ENCODE measurements at places on chromosomes 1 and 21.

- DNase-seq, result no peak
Measured at GRCh38 chr1:183173828-183174227, 12.2 kb upstream of the LAMC2 start.

DNA sequence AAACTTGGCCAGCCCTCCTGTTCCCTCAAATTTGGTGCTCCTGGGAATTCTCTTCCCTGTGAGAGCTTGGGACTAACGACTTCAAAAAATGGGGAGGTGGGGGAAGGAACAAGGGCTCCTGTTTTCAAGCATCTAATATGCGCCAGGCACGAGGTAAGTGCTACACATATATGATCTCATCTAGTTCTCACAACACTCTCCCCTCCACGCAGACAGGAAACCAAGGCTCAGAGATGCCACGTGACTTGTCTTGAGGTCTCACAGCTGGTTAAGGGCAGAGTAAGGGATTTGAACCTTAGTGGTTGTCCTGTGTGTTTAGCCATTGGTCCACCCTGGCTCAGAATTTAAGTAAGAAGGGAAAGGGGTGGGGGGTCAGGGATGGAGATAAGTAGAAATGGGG, 125.9 kb downstream of the DMRTB1 start:
- no peak for DNase-seq

- no peak for DNase-seq
Measured at GRCh38 chr1:91651661-91652071, 151.0 kb downstream of the CDC7 start.

DNA sequence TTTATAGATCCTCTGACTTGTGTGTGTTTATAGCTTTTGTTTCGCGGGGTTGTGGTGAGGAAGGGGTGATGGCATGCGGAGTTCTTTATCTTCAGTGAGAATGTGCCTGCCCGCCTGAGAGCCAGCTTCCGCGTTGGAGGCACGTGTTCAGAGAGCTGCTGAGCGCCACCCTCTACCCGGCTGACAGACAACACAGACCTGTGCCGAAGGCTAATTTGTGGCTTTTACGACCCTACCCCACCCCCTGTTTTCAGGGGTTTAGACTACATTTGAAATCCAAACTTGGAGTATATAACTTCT, 14.4 kb upstream of the CD101 start:
- peak; percentile 59 for DNase-seq

GRCh38 chr1:12051361-12051760, 11.7 kb upstream of the TNFRSF8 start:
- DNase-seq, result no peak

GRCh38 chr1:63987628-63988024, 213.8 kb downstream of the ROR1 start:
- DNase-seq, result no peak

GRCh38 chr1:225498549-225499136, 70.8 kb upstream of the LBR start:
- DNase-seq, result no peak

GRCh38 chr1:60268451-60268850, 194.9 kb upstream of the C1orf87 start:
- DNase-seq, result no peak

- DNase-seq, result no peak
Measured at GRCh38 chr1:225201447-225201846, 226.4 kb downstream of the LBR start.

DNA sequence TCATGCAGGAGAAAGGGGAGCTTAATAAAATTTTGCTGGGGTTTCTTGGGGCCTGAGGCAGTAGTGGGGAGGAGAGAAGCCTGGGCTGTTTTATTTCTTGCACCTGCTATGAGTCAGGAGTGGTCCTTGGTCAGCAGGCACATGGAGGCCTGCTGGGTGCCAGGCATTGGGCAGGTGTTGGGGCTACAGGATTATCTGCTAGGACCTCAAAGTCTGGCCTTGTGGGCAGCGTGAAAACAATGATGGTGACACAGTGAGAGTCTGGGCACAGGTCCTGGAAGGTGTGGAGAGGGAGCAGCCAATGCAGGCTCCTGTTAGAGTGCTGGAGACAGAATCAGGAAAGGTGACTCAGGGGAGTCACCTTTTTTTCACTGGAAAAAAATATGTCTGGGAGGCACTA, 17.2 kb downstream of the ROR1 start:
- DNase-seq, result no peak

DNA sequence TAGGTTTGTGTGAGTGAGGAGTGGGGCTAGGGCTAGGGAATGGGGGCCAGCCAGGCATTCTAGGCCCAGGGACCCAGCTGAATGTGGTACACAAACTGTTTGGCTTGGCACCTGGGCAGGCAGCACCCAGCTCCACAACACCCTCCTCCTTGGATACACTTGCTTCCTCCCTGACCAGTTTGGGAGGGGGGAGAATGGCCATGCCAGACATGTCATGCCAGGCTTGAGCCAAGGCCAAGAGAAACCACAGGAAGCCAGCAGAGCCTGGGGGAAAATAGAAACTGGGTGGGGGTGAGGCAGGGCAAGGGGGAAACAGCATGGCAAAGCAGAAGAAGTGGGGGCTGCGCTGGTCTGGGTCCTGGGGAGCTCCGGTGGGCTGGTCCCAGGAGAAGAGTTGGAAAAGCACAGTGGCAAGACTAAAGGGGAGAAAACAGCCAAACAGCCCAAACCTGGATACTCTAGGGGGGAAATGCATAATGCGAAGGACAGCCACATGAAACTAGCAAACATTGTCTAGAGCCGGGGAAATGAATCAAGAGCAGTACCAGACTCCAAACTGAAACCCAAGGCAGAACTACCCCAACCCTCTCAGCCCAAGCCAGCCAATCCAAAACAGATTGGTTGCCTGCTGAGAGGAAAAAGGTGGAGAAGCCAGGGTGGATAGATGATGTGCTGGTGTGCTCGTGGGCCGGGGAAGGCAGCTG, 47.9 kb downstream of the LGR6 start:
- DNase-seq, result no peak

DNA sequence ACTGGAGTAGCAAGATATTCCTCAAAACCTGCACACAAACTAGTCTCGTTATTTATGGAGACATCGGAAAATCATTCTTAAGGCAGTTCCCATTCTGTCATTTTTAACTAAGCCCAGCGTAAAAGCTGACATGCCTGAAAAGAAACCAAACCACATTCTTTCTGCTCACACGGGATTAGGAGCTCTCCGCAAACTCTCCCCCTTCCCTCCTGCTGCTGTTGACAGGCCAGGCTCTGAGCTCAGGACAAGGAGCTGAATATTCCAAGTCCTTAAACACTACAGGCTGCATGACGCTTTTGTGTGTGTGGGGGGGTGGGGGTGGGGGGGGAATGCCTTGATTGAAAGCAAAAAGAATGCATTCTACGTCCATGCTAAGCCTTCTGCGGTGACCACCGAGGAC, 5.2 kb downstream of the OLIG1 start:
- no peak for DNase-seq

DNA sequence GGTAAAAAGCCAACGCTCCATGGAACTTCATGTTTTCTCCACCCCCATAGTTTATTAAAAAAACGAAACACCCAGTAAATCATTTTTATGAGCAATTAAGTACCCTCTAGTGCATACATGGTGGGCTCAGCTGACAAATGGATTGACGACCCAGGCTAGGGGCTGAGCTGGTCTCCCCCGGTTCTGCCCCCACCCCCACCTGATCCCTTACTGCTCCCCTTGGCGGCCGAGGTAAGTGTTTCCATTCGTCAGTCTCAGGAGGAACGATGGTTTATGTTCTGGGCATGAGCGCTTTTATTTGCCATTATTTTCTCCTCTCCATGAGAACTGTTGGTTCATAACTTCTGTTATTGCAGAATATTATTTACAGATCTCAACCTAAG, 233.9 kb upstream of the C1orf174 start:
- DNase-seq, result no peak

- no peak for DNase-seq
Measured at GRCh38 chr21:20971296-20971921, 26.8 kb upstream of the NCAM2 start.

GRCh38 chr1:27090911-27091310, 64.0 kb downstream of the SLC9A1 start:
- DNase-seq, result no peak

GRCh38 chr1:189206617-189207016, 1271.0 kb downstream of the BRINP3 start:
- DNase-seq, result no peak

- no peak for DNase-seq
Measured at GRCh38 chr1:172121081-172121717, 279.9 kb downstream of the DNM3 start.

DNA sequence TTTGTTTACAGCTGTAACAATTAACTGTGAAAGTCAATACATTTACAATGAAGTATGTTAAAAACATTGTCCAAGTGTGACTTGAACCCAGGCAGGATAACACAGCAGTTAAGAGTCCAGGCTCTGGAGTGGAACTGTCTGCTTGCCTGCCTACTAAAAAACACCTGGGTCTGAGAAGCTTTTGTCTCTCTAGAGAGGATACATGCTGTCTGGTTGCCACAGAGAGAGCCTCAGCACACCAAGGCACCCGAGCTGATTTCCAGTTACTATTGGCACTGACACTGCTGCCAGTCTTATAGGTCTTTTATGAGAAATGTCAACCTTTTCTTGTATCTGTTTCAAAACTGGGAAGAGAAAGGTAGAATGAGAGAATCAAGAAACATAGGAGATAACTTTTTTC, 20.2 kb upstream of the RALGPS2 start:
- DNase-seq, result no peak

- no peak for DNase-seq
Measured at GRCh38 chr1:160342526-160342925, 524 bp downstream of the COPA start.

- DNase-seq, result no peak
Measured at GRCh38 chr1:198577444-198577843, 37.0 kb upstream of the ATP6V1G3 start.

GRCh38 chr1:238895911-238896310, 490.5 kb upstream of the CHRM3 start:
- no peak for DNase-seq

DNA sequence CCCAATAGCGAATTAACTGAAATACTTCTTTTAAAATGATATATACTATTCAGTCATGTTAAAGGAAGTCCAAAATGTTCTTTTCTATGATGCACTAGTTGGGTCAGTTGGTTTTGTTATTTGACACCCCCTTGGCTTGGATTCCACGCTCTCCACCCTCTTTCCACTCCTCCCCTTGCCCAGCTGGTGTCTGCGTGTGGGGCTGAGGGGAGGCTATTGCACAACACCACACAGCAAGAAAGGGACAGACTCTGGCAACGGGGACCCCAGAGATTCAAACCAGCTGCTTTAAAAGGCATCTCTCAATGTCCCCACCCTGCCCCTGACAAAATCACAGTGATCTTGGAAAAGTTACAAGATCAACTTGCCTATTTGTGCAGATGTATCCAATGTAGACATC, 394.3 kb downstream of the TGFB2 start:
- no peak for DNase-seq

DNA sequence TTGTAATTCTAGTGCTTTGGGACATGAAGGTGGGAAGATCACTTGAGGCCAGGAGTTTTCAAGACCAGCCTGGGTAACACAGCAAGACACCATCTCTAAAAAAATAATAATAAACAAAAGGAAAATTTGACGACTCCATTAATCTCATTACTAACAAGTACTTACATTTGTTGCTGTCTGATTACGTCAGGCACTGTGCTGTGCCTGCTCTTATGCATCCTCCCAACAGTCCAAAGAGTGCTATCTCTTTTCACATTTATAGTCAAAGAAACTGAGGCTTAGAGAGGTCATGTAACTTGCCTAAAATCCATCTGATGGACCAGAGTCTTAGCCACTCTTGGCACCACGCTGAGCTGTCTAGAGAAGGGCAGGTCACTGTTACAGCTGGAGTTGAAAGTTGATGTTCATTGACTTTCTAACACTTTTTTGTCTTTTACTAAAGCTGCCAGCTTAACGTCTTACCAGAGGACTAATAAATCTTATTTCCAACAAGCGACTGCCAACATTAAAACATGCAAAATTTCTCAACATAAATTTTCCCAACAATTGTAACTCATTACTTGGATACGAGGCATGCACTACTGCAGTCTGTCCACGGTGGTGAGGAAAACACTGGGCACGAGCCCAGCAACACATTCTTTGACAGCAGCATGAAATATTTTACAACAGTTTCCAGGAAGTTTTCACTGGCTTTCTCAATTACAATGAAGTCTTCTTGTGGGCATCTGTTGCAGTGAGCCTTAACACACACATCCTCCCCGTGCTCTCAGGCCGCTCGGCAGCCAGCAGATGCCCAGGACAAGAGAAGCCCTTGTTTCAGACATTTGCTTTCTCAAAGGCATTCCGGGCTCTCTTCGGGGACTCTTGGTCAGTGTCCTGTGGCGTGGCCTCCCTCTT, 262.9 kb upstream of the PROX1 start:
- no peak for DNase-seq

DNA sequence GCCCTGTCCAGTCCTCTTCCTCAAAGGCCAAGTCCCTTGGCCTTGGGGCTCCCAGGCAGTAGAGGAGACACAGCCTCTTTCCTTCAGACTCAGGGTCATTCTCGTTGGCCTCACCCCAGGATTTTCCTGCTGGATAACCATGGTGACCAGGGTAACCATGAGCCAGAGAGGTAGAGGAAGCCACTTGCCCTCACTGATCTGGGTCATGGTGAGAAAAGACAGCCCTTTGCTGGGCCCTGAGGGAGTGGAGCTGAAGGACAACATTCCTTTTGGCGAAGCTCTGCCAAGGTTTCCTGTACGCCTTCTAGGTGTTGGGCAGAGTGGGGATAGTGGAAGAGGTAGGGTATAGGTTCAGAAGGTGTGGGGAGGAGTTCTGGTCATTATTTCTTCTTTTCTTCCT, 53.1 kb upstream of the WNT4 start:
- no peak for DNase-seq

DNA sequence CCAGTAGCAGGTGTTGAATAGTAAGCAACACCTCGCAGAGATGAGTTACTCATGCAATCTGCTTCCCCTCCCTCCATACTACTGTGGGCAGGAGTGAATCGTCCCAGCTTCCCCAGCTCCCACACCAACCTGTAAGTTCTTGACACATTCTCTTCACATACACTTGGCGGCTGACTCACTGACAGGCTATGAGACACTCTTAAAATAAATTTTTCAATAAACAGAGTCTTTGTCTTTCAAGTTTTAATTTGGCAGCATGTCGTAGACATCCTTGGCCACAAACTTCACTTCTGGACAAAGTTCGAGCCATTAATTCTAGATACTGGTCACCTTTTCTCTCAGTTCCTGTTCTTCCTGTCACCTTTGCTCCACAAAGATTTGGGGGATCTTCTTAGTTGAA, 290.7 kb downstream of the TM2D1 start:
- no peak for DNase-seq

DNA sequence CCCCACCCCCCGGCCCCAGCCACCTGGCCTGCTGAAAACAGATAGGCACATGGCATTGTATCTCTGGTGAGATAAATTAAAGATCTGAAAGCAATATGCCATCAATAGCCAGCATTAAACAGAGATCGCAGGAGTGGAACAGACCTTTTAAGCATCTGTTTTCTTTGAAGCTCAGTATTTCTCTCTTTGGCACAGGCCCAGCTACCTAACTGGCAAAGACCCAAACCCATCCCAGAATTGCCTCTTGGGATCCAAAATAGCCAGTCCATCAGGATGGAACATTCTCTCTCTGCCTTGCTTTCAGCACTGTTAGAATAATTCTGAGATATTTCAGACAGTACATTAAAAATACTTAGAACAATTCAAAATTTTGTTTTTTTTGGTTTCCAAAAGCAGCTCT, 46.0 kb downstream of the KCNJ6 start:
- DNase-seq, result no peak
